GM19239 (cell line): ENCODE measurements at places on chromosomes 7 and 10.

DNA sequence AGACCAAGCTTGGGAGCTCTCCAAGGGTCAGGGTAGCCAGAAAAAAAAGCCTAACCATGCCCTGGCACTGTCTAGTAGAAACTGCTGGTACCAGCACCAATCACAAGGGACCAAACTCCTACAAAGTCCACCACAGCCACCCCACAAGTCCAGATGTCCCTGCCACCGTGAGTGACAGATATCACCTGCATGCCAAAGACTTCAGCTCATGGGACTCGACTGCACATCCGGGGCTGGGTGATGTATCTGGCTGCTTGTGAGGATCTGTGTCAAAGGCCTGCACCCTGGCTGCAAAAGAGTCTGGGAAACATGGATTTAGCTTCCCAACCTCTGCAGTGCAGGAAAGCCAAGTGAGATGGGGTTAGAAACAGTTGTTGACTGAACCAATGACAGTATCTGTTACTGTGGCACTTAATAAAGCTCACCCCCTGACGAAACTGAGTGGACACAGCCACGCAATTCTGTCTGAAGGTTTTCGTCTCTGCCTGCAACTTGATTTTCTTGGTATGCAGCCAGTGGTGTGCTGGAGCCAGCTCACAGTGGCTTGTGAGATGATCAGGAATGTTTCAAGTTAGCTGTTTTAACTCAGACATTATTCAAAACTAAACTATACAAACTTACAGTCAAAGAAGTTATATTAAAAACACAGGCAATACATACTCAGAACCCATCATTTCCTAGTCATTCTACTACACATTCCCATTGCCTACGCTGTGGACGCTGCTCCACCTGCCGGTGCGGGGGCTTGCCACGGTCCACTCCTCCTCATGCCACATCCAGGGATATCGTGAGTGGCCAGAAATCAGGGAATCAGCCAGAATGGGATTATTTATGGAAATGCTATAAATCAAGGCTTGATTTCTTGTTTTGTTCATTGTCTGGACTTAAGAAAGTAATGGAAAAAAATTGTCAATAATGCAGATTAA is 9.2 kb downstream of the ZNF488 start:
- no peak for DNase-seq

- no peak for DNase-seq
Observed at GRCh38 chr7:49702099-49702498, 71.3 kb upstream of the VWC2 start.

GRCh38 chr7:76998285-76998589 is 33.9 kb downstream of the SPDYE17 start:
- DNase-seq = no peak

- no peak for DNase-seq
Observed at GRCh38 chr7:19772306-19772705, 1.1 kb downstream of the TMEM196 start.
